ENCODE measurements at places on chromosomes 16 and 17.

DNA sequence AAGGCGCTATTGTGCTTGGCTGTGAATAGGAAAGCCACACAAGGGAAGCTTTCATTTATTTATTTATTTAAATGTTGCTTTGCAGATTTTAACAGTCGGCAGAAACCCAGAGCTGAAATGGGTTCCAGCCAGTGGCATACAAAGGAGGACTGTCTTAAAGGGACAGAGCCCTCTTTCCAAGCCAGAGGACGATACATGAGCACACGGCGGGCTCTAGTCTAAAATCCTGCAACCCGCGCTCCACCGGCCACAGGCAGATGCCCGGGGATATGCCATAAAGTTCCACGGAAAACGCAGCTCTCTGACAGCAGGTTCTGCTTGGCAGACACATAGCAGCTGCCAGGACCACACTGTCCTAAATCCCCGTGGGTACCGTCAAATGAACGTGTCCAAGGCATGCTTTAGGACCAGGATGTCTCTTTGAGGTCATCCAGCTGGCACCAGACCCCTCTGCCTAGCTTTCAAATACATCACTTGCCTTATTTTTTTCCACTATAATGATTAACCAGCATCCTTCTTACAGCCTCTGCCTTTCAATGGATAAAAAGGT lies 64.6 kb downstream of the CYTH1 start:
- peak; percentile 49 for DNase-seq

- DNase-seq, result peak; percentile 62
Measured at GRCh38 chr17:71548540-71549190, 572.2 kb upstream of the SOX9 start.

DNA sequence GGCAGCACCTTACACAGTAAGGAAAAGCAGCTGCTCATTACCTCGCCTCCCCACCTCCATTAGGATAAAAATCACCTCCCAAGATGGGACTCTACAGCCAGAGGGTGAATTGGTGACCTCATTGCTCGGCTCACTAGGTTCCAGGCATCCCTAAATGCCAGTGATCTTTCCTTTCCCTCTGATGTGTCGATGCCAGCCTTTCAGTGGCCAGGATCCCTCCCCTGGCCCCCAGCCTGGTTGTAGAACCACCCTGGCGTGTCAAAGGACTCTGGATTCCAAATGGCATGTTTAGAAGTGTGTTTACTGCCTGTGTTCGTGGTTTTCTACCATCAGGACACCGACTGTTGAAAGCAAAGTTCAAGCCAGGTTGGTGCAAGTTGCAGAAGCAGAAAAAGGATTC lies 72.1 kb upstream of the LYRM9 start:
- no peak for DNase-seq

- DNase-seq, result peak; percentile 51
Measured at GRCh38 chr16:66682271-66682670, 14.3 kb downstream of the CMTM4 start.

GRCh38 chr16:11734653-11735043 lies 8.0 kb downstream of the TXNDC11 start:
- no peak for DNase-seq

- DNase-seq, result no peak
Measured at GRCh38 chr17:42291129-42291528, 2.8 kb downstream of the STAT5A start.

DNA sequence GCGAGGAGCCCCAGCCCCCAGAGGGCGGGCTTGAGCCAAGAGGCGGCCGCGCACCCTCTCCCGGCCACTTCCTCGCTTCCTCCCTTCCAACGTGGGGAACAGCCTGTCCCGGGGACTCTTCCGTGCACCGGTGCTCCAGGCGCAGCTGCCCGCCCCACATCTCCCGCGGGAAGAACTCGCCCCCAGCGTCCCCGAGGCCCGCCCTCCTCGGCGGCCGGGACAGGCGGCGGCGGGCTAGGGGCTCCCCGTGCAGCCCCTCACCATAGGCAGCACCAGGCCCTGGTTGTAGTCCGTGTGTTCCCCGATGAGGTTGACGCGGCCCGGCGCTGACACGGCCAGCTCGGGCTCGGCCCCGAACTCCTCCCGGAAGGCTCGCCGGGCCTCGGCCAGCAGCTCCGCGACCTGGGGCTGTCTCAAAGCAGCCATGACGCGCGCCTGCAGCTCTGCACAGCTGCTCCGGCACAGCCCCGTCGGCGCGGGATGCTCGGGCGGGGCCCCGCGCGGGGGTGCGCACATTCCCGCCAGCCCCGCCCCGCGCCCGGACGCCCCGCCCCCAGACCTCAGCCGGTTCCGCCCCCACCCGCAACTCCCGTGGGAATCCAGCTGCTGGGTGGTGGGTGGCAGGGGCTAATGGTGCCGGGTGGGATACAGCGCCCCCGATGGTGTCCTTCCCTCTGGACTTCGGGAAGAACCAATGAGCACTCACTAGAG lies at the start of gene GALK1:
Gene GALK1 (minus strand): TSS at position 482 of the 711 bp plus-strand sequence. CDS start 56 bp downstream, at position 426.
- peak; percentile 64 for DNase-seq

GRCh38 chr16:19601083-19601976 lies 45.8 kb downstream of the VPS35L start:
- DNase-seq, result peak; percentile 49

GRCh38 chr17:39870776-39871175 lies 2.8 kb downstream of the ZPBP2 start:
- DNase-seq, result no peak

DNA sequence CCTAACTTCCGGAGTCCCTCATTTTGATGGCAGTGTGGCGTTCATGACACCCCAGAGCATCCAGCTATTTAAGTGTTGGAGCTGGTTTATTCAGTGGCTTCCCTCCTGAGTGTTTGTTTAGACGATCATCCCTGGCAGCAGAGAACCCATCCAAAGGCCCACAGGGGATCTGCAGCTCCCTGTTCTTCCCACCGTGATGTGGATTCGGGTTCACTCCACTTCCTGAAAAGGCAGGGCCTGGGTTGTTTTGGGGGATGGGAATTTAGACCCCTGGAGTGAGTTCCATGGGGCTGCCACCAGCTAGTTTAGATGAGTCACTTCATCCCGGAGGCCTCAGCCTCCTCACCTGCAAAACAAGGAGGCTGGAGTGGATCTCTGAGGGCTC lies 2.3 kb downstream of the KSR1 start:
- no peak for DNase-seq

- DNase-seq, result no peak
Measured at GRCh38 chr16:28204622-28205021, 7.1 kb downstream of the XPO6 start.

Data from AG10803 (cell line).